T47D (cell line): ENCODE measurements at places on chromosomes 13 and 19.

DNA sequence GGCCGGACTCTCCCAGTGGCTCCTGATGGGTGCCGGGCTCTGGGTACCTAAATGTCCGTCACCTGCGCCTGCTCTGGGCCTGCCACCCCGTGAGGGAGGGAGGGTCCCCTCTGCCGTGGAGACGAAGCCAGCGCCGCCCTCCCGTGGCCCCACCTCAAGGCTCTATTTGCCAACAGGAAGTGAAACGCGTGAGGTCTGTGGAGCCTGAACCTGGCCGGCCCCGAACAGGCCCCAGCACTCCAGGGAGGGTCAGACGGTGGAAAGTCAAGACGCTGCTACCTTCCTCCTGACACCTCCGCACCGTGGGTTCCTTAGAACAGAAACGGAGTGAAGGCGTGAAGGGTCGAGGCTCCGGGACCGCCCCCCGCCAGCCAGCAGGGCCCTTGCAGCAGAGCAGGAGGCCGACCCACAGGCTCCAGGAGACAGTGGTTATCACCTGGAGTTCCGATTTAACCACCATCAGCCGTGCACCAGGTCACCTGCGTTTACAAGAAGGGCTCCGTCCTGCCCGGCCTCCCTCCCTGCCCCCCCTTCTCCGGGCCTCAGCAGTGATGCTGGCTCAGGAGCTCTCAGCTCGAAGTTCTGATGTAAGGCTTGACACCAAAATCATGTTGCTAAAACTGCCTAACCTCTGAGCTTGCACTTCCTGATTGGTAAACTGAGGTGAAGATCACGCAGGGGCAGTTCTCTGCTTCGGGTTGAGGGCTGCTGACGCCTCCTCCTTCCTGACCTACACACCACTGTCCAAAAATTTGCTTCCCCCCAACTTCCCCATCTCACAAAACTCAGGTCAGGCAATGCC lies 50.9 kb upstream of the C13orf46 start:
- DNase-seq: no peak

- DNase-seq: no peak
These were observed 136.3 kb upstream of the UFM1 start for GRCh38 chr13:38213314-38213713.

DNA sequence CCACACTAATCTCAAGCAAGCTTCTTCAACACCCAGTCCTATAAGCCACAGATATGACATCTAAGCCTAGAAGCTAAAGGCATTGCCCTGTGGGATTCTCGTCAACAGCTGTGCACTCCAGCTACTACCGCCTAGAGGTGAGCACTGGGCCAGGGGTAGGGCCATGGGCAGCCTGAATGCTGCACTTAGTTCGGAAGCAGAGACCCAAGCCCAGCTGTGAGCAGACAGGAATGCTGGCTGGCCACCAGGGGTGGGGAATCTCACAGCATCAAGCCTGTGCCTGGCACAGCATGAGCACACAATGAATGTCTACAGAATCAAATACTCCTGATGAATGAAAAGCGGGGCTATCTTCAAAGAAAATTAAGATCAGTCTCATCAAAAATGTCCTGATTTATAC lies 167.5 kb upstream of the UBL3 start:
- no peak for DNase-seq

DNA sequence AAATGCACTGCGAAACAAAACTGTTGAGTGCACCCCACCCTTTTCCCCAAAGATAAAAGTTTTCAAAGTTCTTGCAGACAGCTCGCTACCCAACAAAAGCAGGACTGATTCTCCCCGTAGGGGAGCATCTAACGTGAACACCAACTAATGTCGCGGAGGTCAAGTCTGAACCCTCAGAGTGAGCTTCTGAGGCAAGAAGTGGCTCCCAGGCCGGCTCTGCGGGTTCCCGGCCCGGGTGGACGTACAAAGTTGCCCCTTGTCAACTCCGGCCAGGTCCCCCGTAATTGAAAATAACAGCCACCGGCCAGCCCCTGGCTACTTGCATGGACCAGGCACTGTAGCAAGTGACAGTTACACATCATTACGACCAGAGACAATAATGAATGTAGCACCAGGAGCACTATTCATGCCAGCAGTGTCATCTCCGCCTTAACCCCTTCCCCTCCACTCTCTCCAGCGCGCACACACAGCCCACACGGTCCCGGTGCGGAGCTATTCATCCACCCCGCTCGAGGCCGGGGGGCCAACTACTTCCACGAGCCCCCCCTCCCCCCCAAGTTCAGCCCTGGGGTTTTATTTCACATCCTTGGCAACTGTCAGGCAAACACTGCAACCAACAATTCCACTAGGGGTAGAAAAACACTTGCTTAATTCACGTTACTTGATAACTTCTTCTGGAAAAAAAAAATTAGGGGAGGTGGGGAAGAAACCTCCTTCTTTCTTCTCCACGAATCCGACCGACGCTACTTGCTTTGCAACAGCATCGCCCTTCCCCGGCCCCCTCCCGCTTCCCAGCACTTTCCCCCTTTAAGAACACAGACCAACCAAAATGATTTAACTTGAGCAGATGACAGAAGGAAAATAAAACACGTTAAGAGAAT lies 1.2 kb downstream of the KLF12 start:
- no peak for DNase-seq

GRCh38 chr13:72104656-72105180 lies 237.7 kb upstream of the DACH1 start:
- no peak for DNase-seq

GRCh38 chr13:110410000-110410399 lies 102.9 kb downstream of the COL4A2 start:
- DNase-seq: no peak

DNA sequence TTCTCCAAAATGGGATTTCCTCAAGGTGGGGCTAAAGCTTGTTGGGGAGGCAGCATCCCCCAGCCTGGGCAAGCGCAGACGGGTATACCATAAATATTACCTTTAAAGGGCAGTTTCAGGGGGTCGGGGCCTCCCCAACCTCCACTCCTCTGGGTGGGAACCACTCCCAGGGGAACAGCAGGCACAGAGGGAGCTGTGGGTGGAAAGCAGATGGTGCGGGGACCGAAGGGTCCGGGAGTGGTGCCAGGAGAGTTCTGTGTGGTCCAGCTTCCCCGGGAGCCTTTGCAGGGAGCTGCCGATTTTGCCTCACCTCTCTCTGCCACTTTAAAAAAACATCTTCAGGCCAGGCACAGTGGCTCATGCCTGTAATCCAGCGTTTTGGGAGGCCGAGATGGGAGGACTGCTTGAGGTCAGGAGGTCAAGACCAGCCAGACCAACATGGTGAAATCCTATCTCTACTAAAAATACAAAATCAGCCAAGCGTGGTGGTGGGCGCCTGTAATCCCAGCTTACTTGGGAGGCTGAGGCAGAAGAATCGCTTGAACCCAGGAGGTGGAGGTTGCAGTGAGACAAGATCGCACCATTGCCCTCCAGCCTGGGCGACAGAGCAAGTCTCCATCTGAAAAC lies 5.5 kb downstream of the MAST3 start:
- DNase-seq: no peak

GRCh38 chr19:34254698-34255432 lies 511 bp downstream of the GARRE1 start:
- DNase-seq: no peak

GRCh38 chr13:25286308-25286968 lies 850 bp downstream of the MTMR6 start:
- DNase-seq: peak; percentile 39

DNA sequence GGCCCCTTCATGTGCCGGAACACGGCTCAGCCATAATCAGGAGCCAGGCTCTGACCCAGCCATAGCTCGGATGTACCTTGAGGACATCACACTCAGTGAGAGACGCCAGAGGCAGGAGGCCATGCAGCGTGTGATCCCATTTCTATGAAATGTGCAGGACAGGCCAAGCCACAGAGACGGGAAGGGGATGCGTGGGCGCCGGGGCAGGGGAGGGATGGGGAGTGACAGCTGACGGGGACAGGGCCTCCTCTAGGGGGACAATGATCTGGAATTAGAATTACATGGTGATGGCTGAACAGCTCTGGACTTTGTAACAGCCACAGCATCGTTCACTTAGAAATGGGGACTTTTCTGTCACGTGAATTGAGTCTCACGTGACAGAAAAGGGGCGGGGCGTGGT lies 34.9 kb downstream of the SBNO2 start:
- no peak for DNase-seq

DNA sequence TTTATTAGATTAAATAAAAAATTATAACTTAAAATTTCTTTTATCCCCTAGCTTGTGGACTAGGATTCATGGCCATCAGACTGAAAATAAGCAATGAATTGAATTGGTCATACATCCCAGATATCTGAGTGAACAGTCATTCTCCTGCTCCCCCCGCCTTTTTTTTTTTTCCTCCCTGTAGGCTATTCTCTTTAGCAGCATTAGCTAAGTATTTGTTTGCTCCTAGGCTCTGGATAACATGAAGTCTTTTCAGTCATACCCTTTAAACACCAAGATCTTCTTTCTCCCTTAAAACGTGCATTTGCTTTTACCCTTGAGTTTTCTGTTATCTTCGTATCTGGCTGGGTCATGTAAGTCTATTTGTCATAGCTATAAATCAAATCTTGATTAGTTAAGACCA lies 866.7 kb upstream of the SPRY2 start:
- no peak for DNase-seq

DNA sequence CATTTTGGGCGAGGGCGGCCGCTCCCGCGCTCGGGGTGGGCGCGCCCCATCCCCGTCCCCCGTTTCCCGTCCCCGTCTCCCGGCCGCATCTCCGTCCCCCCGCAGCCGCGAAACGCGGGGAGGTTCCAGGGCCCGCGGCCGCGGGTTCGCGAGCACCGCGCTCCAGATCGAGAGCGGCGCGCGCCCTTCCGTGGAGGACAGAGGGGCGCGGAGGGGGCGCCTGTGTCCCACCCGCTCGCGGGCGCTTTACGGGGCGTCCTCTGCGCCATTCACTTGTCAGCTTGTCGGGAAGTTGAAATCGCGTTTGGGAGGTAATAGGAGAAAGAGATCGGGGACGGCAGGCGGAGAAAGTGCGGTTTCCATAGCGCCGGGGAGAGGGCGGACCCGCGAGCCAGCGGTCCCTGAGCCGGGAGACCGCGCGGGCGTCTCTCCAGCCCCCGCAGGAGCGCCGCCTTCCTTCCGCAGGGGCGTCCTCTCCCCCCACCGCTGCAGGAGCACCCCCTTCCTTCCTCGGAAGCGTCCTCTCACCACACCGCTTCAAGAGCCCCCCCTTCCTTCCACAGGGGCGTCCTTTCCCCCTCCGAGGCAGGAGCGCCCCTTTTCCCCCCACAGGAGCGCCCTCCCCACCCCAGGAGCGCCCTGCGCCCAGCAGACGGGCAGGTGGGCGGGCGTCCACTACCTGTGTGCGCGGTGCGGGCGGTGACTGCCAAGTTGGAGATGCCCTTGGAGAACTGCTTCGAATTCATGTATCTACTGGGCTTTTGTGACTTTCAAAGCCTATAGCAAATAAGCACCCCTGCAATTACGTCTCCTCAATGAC lies 962 bp upstream of the IRS2 start:
- peak; percentile 43 for DNase-seq

GRCh38 chr13:23909606-23910005 lies 12.3 kb upstream of the C1QTNF9B start:
- DNase-seq: no peak

- DNase-seq: peak; percentile 62
These were observed at the start of gene REEP6 for GRCh38 chr19:1491114-1491848. REEP6 (plus strand) TSS chr19:1491181; CDS start chr19:1491270, 89 bp downstream.

DNA sequence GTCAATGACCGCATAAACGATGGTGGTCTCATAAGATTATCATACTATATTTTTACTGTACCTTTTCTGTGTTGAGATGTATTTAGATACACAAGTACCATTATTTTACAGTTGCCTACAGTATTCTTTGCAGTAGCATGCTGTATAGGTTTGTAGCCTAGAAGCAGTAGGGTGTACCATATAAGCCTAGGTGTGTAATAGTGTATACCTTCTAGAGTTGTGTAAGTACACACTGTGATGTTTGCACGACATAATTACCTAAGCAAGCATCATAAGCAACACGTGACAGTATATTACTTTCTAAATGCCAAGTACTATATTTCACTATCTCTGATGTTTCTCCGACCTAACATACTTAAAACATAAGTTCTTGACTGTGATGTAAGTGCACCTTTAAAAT lies 2.7 kb downstream of the LPAR6 start:
- DNase-seq: no peak

- no peak for DNase-seq
These were observed 51.3 kb downstream of the ZNF536 start for GRCh38 chr19:30423481-30423880.

- no peak for DNase-seq
These were observed 48.9 kb upstream of the CLDN10 start for GRCh38 chr13:95503662-95504061.

DNA sequence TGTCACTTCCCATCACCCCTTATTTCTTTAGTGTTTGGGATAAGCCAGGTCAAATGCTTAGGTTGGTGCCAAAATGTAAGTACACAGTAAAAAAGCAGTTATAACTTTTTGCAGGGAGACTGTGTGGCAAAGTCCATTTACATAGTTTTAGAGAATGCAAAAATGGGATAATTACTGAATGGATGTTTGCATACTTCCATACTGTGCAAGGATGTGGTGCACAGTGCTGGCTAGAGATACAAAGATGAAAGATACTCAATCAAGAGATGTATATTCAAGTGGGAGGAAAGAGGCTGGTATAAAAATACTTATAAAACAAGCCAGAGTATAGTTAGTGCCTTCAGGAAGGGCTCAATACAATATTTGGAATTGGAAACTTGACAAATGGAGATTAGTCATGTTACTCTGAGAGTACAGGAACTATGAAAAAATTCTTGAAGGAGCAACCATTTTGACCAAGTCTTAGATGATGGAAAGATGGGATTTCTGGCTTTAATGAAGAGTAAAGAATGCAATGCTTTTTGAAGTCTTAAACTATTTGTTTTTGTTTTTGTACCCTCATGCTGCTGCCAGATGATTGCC lies 8.0 kb downstream of the PDS5B start:
- DNase-seq: no peak

DNA sequence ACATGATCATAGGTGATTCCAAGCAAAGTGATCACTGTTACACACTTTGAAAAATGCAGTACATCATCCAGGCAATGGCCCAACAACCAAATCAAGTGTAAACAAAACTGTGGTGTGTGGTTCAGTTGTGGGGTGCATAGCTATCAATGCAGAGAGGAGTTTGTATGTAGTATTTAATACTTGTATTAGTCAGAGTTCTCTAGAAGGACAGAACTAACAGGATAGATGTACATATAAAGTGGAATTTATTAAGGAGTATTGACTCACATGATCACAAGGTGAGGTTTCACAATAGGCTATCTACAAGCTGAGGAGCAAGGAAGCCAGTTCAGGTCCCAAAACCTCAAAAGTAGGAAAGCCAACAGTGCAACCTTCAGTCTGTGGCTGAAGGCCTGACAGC lies 249.3 kb upstream of the HTR2A start:
- no peak for DNase-seq

- DNase-seq: no peak
These were observed 1.8 kb upstream of the IFI30 start for GRCh38 chr19:18171605-18172327.
